Adipose tissue (tissue), 3 donors: ENCODE measurements at places on chromosomes 13 and 19. TPM values are rescaled to one million over a fixed set of nuclear protein-coding genes. Genes with fewer than 3 reads are reported as not detected.

The GAPDHS gene
- polyA plus RNA-seq: not detected

The FARP1 gene
- polyA plus RNA-seq: 9.6 TPM

The COL4A1 gene
- polyA plus RNA-seq: 103 TPM

The SBK2 gene
- 0.12 TPM for polyA plus RNA-seq

The AXL gene
- 24.0 TPM for polyA plus RNA-seq

The MRI1 gene
- polyA plus RNA-seq: 12.4 TPM

The SUGP1 gene
- 19.8 TPM for polyA plus RNA-seq

The PTPRH gene
- 3.4 TPM for polyA plus RNA-seq

The URAD gene
- polyA plus RNA-seq: not detected

The IL17D gene
- 7.3 TPM for polyA plus RNA-seq
